ENCODE measurements at places on chromosomes 2 and 18.
A peak's percentile ranks its signal among the peaks of the same experiment; 100 is the strongest.

DNA sequence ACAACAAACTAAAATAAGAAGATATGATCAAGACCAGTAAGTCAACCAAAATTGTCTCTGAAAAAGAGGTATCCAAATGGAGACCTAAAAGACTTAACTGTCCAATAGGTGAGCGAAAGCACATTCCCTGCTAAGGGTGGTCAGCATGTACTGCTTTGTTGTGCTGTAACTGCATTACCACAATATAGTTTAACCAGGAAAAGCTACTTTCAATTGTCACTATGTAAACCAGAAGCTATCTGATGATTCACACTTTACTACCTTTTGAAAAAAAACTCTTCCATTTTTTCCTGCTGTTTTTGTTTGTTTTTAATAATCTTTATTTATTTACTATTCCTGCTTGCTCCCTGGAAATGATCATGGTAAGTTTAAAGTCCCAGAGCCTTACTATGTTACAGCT, 36.1 kb downstream of the ASXL2 start:
- DNase-seq: no peak

GRCh38 chr2:44932564-44933392, 8.7 kb upstream of the SIX3 start:
- no peak for DNase-seq

- no peak for DNase-seq
These were observed 255.7 kb downstream of the CELF4 start for GRCh38 chr18:37309861-37310260.

GRCh38 chr18:11091746-11092145, 57.6 kb downstream of the PIEZO2 start:
- DNase-seq: no peak

DNA sequence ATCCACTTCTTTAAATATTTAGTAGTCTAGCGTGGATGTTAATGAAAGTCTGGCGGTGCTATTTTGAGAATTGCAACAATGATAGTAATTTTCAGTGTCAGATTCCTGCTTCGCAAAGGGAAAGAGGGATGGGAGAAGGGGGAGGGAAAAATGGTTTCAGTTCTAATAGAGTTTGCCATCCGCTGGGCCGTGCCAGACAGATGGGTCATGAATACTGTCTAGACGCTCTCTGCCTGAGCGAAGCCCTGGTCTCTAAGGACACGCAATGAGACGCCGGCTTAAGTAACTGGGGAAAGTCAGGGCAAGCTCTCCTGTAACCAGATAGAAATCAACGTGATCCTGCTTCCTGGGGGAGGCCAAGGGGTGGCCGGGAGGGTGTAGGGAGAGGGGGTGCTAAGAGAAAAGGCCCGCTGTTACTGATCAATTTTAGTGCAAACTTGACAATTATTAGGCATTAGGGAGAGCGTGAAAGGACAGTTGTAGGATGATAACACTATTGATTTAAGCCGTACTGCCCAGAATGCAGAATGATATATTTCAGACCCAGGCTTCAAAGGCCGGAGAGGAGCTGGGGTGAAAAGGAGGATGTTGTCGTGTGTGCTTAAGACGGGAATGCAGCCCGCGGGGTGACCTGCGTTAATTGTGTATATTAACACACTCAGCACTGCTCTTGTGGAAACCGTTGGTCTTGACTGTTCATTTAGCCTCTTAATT, 229.2 kb downstream of the LDLRAD4 start:
- no peak for DNase-seq

DNA sequence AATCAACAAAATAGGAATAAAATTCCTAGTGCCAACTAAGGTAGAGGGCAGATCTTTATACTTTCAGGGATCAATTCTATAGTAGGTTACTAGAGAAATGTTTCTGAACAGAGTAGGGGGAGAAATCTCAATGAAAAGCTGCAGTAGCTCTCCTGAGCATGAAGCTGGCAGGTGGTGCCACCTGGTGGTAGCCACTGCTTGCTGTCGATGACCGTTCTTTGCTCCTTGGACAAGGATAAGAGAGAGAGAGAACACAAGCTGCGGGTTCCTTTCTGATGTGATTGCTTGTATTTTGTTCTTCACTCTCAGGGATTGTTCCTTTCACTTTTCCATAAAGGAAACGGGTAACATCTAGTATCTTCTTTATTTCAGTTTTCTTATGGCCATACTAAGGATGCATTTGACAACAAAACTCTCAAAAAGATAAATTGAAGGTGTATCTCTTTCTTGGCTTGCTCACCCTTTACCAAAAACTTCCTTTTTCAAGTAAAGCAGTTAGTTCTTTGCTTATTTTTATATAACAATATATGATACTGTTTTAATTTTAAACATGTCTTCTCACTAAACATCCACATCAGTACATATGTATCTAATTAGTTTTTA, 18.6 kb upstream of the MRPL19 start:
- peak; percentile 20 for DNase-seq

DNA sequence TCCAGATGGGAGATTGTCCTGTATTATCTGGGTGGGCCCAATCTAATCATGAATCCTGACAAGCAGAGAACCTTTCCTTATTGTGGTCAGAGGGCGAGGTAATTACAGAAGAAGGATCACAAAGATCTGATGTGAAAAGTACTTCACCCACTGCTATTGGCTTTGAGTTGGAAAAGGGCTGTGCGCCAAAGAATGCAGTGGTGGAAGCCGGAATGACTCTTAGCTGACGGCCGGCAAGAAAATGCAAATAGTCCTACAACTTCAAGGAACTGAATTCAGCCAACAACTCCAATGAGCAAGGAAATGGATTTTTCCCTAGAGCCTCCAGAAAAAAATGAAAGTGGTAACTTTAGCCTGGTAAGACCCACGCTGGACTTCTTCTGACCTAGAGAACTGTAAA, 67.3 kb downstream of the CTNNA2 start:
- DNase-seq: no peak

- DNase-seq: no peak
These were observed 579 bp upstream of the EMX1 start for GRCh38 chr2:72916743-72917137.

GRCh38 chr18:39485696-39486095, 1920.1 kb upstream of the CELF4 start:
- no peak for DNase-seq

DNA sequence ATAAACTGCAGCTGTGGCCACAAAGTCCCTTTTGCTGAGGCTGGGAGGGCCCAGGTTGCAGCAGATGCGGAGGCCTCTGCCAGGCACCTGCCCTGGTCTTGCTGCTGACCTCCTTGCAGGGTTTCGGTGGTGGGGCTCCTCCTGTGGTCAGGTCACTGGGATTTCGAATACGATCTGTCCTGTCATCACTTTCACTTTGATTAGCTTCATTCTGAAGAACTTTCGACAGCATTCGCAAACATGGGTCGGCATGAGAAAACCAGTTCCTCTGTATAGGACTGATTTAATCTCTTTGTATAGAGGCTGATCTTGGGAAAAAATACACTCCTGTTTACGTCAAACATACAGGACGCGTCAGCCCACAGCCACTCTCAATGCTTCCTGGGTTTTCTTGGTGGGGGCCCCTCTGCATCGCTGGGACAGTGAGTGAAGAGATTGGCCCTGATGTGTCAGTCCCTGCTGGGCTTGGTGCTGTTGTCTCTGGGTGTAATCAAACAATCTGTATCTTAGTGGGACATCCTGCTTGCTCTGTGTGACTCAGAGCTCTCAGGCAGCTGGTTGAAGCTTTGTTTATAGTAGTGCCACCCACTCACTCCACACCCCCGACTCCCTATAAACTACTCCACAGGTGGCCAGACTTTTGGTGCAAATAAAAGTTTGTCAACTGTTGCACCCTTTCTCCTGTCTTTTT, 209.4 kb upstream of the CXCR4 start:
- DNase-seq: peak; percentile 64

DNA sequence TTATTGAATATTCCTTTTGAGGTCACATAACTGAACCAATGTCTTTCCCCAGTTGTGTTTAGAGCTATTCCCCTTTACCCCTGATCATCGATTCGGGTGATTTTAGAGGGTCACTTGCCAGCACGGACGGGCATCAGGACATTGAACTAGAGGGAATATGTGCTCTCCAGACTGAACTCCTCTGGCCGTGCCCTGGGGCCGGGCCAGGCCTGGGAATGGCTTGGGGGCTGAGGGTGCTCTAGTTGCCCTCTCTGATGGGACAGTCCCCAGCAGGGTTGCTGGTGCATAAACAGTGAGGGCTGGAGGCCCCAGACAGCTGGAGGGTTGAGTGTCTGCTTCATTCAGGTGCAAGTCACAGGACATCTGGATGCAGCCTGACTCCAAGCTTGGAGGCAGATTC, 90.7 kb downstream of the SMIM21 start:
- DNase-seq: no peak
